ENCODE measurements at places on chromosomes 3 and 15.

GRCh38 chr3:64848822-64849221 lies 161.0 kb upstream of the ADAMTS9 start:
- DNase-seq: no peak

DNA sequence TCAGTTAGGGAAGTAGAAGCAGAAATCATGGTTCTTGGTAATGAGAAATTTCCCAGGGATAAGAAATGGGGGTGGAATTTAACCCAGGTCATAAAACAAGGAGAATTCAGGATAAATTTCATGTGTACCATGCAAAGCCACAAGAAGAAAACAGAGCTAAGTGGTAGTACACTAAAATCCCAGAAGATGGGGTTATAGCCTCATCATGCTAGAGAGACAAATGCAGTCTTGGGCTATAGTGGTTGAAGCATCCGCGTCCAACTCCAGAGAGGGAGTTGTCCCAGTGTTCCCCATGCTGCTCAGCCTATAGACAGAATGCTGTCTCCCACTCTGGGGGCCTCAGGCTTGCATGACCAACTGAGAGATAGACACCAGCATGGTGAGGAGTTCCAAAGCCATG lies 36.2 kb upstream of the CLRN1 start:
- DNase-seq: no peak

DNA sequence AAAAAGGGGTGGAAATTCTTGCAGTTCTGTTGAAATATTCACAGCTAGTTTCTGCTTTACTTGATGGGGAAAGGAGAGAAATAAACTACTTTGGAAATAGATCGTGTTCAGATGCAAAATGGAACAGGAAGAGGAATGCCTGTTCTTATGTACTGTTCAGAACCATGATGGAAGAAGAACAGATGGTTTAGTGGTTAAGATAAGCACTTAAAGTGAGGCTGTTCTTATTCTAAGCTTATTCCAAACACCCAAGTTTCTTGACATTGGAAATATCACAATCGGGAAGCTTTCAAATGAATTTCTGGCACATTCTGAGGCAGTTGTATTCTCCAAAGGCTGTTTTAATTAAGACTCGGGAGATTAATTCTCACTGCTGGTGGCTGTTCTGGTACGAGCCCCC lies 228.5 kb downstream of the LSAMP start:
- DNase-seq: no peak

GRCh38 chr15:37149146-37149545 lies 48.8 kb upstream of the MEIS2 start:
- no peak for DNase-seq

DNA sequence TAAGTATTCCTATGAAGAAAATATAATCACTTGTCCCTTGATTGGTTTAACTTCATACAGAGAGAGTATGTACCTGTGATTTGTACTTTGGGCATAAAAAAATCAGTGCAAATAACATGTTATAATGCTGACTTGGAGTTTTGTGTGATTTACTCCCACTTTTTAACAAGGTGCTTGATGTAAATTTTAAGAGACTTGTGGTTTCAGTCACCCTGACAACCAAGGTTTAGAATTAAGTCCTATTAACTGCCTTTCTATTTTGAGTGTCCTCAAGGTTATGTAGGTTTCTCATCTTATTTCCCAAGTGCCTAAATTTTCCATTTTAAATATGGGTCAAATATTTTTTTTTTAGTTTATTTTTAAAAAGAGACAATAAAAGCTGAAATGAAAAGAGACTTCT lies 244.6 kb downstream of the CADPS start:
- DNase-seq: no peak
